Adrenal gland (tissue), 19 donors: ENCODE measurements at places on chromosomes 2 and 18.
A peak's percentile ranks its signal among the peaks of the same experiment; 100 is the strongest.

- no peak for DNase-seq
Measured at GRCh38 chr2:152464851-152465470, 130.0 kb downstream of the FMNL2 start.

DNA sequence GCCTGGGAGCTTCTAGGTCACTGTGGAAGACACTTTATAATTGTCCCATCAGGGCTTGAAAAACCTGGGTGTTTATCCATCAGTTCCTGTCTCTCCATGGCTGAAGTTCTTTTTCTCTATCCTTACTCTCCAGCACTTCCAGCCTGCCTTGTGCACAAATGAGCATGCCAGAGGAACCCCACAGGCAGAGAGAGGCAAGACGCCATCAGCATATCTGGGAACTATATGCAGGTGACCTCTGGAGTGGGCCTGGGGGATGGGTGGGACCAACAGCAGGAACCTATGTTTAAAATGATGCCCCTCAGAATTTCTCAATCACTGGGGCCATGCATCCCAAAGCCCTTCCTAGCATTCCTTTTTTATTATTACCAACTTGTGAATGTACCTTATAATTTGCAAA, 156.2 kb upstream of the PARD3B start:
- no peak for DNase-seq

DNA sequence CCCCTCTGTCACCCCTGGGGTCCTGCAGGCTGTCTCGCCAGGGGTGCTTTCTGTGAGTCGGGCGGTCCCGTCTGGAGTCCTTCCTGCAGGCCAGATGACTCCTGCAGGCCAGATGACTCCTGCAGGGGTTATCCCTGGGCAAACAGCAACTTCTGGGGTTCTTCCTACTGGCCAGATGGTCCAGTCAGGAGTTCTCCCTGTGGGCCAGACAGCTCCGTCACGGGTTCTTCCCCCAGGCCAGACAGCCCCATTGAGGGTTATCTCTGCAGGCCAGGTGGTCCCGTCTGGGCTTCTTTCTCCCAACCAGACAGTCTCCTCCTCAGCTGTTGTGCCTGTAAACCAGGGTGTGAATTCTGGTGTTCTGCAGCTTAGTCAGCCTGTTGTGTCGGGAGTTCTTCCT, 27.6 kb downstream of the ADNP2 start:
- no peak for DNase-seq

- no peak for DNase-seq
Measured at GRCh38 chr18:38301621-38302020, 736.0 kb upstream of the CELF4 start.

DNA sequence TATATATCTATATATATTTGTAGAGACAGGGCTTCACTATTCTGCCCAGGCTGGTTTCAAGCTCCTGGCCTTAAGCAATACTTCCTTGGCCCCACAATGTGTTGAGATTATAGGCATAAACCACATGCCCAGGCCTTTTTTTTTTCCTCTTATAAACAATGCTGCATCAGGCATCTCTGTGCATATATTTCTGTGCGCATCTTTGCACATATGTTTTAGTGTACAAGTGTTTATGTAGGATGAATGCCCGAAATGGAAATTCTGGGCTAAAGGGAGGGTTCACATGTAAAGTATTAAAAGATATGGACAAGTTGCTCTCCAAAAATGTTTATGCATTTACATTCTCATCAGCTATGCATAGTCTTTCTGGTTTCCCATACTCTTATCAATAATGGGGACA, 183.2 kb upstream of the SPRED2 start:
- no peak for DNase-seq

DNA sequence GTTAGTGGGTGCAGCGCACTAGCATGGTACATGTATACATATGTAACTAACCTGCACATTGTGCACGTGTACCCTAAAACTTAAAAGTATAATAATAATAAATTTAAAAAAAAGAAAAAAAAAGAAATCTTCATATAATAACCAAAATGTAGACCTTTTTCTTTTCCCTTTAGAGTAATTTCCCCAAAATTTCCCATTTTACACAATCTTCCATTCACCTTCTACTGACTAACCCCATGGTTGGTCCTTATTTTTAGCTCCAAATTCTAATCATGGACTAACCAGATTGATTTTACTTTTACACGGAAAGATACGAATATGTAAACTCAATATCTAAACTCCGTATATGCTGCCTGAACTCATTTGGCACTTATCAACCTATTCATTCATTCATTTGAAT, 7.7 kb downstream of the KCTD18 start:
- no peak for DNase-seq

DNA sequence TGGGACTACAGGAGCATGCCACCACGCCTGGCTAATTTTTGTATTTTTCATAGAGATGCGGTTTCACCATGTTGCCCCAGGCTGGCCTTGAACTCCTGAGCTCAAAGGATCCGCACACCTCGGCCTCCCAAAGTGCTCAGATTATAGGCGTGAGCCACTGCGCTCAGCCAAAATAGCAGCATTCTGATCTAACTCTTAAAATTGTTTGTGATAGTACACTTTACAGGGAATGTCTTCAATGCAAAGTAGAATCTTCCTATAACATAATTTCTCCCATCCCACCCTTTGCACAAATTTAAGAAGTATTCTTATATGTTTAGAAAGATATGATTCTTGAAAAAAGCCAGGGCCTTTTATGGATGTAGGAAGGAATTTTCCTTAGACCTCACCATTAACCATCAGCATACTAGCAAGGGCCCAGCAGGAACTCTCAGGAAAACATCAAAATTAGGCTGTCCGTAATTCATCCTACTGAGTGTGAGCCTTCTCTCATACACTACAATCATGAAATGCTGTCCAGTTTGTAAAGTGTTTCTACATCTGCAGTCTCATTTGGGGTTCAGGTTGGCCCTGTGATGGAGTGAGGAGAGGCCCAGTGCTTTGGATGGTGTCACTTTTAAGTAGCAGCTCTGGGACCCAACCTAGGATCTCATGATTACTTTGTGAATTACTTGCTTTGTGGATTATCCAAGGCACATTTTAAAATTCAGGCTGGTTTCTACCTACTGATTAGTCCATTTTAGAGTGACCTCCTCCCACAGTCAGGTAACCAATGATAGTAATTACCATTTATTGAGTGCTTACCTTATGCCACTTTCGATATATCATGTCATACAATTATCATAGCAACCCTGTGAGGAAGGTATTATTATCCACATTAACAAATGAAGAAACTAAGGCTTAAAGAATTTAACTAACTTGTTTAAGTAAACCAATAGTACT, 37.5 kb upstream of the DLX1 start:
- no peak for DNase-seq

- no peak for DNase-seq
Measured at GRCh38 chr18:48336332-48336731, 72.9 kb downstream of the ZBTB7C start.

DNA sequence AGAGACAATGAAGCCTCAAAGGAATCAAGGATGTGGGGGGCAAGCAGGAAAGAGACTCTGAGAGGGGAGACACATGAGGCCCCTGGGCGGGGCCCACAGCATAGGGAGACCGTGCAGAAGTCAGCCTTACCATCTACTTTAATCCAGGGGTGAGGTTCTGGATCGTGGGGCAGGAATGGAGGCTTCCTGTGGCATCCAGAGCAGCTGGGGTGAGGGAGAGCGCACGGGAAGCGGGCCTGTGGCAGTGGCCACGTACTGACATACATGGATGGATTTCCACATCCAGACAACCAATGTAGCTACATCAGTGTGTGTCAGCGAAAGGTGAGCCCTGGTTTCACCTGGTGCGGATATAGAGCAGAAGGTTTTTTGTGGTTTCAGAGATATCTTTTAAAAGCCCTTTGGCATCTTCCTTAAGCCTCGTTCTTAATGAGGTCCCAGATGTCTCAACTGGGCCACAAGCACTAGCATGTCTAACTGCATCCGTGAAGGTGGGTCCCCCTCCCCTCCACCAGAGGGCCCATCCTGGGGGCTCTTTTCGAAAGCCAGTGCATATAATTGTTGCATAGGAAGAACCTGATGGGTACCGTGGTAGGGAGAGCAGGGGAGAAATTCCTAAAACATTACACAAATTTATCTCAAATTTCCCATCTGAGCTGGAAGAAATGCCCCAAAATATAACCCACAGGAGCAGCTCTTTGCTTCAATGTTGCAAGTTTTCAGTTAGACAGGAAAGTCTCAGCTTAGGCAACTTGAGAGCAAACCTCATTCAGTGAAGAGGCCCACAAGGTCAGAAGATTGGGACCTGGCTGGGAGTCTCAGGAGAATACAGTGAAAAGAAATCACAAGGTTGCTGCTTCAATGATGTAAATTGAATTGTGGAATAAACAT, 90.9 kb downstream of the SP3 start:
- no peak for DNase-seq

DNA sequence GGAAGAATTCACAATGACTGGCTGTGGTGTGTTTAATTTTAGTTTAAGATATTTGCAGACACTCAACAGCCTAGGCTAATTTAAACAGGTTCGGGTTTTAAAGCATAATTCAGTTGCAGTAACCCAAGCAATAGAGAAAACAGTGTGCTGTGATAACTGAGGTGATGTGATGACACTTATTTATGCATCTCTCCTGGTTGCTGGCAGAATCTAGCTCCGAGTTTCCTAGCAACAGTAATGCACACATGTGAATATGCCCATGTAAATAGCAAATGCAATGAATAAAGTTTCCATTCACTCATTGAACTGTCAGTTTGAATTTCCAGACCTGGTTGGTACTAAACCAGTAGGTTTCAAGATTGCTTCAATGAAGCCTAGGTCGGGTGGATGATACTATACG, 426.5 kb downstream of the TMX3 start:
- DNase-seq: no peak

DNA sequence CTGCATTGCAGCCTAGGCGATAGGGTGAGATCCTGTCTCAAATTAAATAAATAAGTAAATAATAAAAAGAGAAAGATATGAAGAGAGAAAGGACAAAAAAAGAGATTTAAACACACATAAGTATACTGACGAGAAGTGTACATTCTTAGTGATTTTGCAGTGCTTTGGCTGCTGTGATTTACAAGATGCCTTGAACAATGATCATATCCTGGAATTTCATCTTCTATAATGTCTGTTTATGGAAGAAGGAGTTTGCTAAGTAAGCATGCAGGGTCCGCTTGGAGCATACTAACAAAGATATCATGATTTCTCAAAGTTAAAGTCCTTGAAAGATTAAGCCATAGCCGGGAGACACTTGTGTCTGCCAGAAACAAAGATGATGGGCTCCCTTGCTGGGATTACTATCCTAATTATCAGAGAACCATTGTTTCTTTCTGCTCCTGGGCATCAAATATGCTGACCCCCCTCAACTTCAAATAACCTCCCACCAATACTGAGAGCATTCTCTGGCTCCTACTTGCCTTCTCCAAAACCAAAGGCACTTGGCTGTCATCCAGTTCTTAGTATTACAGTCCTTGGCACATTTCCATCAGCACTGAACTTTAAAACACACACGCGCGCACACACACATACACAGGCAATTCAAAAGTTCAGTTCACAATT, 47.5 kb upstream of the STAM2 start:
- peak; percentile 32 for DNase-seq

GRCh38 chr2:216698895-216699294, 3.5 kb upstream of the IGFBP5 start:
- no peak for DNase-seq

DNA sequence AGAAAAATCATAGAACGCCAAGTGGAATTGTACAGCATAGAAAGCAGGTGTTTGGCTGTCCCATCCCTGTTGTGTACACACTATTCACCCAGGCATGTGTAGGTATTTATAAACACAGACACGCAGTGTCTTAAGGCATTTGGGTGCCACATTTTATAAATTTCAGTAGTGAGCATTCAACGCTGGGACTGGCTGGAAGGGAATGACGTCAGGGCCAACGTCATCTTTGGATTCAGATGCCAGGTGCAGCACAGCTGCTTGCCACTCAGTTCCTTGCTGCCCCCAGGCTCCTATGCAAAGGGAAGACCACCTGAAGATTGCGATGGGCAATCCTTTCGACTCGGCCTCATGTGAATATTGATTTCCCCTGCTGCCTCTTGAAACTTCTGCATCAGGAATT, 461.7 kb upstream of the SOX11 start:
- no peak for DNase-seq

- no peak for DNase-seq
Measured at GRCh38 chr2:113187771-113188170, 14.0 kb downstream of the PSD4 start.

DNA sequence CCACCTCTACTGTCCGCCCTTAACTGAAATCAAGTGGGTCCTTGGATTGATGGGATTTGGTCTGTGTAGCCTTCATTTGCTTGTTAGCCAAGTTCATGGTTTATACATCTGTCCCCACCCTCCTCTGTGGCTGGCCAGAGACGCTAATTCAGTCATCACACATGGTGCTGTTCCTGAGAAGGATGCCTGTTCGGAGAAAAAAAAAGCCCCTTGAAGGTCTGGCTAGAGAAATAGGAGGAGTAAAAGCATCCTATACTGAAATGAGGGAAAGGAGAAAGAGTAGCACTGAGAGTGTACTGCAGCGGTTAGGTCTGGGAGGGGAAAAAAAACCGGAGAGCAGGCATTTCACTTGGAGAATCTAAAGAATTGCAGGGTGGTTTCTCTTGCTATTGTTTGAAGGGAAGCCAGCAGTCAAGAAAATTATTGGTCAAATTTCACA, 180.6 kb upstream of the EPAS1 start:
- DNase-seq: no peak

DNA sequence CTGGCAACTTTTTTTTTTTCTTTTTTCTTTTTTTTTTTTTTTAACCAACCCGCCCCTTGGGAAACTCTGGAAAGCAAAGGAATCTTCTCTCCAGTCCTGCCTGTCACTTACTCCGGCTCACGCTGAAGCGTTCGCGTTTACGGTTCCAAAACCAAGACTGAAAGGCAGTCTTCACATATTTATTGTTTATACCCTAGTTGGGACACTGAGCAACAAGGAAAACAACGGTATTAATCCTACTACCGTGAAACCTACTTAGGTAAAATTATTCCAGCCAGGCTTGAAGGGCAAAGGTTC, 125.4 kb downstream of the OSBPL1A start:
- no peak for DNase-seq

- DNase-seq: peak; percentile 44
Measured at GRCh38 chr2:72137498-72138010, 10.1 kb downstream of the CYP26B1 start.

GRCh38 chr2:205477016-205477705, 205.1 kb upstream of the NRP2 start:
- no peak for DNase-seq

DNA sequence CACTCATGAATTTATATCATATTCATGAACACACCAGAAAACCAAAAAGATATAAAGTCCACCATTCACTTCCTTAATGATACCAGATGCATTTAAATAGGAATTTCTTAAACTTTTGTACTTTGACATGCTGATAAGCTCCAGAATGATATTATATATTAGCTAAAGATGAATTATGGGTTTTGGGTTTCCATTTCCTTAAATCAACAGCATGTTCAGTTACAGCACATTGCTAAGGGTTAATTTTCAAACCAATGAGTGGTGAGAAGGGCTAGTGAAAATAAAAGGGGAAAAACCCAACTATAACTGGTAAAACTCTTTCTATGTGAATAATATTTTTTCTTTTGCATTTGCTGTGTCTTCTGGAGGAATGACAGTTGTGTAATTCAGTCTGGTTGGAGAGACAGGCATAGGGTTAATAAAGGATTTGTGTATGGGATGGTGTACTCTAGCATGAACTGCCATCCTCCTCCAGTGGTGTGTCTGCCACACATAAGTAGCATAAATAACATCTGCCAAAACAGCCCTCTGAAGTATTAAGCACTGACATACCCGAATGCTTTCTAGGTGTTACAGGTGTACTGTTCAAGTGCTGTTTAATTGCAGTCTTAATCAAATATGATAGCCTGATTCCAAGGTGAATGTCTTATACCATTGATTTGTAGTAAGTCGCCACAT, 19.3 kb upstream of the CPS1 start:
- DNase-seq: no peak

GRCh38 chr2:137772451-137772850, 191.8 kb upstream of the HNMT start:
- DNase-seq: no peak
